Activated effector memory CD4-positive, alpha-beta T cell treated with Interleukin-2 at 50 U/mL for 16 hours (primary cell): ENCODE measurements at places on chromosomes 6 and 20.

GRCh38 chr20:60586269-60587050, 628.2 kb downstream of the CDH26 start:
- DNase-seq, result no peak

DNA sequence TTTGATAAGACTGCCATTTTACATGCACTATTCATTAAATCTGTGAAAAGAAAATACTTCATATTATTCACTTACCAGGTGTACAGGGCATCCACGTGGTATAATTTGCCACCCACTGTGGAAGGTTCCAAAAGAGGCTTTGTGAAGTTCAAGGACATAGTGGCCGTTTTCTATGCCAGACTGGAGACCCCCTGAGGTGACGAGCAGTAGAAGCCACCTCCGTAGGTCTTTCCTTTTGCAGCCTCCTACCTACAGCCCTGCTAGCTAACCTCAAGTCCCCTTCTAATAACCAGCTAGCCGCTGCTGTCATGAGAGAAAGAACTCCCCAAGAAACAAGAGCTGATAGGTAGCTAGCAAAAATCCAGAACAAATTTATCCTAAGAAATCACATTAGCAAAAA, 110.5 kb downstream of the ARHGAP18 start:
- no peak for DNase-seq

- DNase-seq, result no peak
Measured at GRCh38 chr6:42113936-42114636, 28.3 kb downstream of the C6orf132 start.

DNA sequence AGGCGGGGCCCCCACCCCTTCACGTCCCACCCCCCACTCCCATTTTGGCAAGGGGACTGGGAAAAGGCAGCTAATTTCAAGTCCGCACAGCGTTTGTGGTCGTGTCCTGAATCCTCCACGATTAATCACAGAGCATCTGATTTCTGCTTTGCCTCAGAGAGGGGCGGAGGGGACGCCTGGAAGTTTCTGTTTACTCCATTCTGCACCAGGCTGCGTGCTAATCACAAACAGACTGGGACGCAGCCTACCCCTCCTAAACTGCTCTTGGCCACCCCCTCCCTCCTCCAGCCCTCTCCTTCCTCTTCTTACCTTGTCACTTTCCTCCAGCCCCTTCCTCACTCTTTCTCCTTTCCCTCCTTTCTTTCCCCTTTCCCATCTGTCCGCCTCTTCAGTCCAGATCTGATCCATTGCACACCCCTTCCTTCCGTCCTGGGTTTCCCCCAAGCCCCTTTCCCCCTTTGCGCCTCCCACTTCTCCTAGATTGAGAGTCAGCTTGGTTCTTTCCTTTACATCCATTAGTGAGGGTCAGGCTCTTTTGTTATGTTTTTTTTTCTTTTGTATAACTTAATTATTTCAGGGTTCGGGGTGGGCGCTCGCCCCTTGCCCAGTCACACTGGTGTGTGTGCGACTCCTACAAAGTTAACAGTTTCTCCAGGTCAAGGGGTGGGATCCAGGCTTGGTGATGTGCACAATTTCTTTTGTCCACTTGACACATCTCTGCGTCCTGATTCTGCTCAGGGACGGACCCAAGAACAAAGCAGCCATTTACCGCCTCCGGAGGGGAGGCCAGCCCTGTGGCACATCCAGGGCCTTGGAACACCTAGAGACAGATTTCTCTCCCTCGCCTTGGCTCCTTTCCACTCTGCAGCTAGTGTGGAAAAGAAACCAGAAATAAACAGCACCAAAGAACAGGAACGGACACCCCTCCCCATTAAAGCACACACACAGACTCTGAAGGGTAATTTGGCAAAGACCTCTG, 520 bp upstream of the RIPOR3 start:
- no peak for DNase-seq

DNA sequence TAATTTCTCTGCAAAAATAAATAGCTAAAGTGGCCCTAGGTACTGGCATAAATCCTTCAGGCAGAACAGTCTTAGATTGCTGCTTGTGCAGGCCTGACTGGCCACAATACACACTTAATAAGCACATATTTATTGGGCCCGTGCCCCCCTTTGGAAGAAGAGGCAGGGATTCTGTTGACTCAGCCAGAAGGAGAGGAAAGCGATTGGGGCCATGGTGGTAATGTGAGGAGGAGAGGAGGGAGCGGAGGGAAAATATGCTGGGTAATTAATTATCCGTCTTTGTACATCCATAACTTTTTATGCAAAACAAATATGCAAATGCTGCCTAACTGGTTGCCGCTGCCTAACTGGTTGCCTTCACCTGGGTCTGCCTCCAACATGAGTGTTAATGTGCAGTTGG, 36.2 kb downstream of the CD40 start:
- DNase-seq, result no peak

- DNase-seq, result no peak
Measured at GRCh38 chr20:61340157-61340556, 88.1 kb downstream of the CDH4 start.

- no peak for DNase-seq
Measured at GRCh38 chr6:10460096-10460495, 45.2 kb upstream of the TFAP2A start.

DNA sequence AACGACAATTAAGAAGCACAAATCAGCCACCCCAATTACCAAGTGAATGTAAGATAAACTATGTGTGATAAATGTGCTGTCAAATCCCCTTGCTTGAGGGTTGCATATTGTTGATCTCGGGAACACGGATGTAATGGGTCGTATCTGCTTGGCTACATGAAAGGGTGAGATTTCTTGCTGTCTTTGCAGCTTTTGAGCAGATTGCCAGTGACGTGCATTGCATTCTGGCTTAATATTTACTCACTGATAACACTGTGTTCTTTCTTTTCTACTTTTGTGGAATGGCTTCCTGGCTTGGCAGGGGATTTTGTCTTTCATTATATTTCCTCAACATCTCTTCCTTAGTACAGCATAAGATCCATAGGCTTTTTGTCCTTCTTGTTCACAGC, 10.5 kb upstream of the FAM210B start:
- DNase-seq, result no peak

GRCh38 chr6:163415620-163416556, 1.4 kb downstream of the QKI start:
- DNase-seq, result peak; percentile 22

- DNase-seq, result no peak
Measured at GRCh38 chr6:23647045-23647444, 479.0 kb upstream of the NRSN1 start.

DNA sequence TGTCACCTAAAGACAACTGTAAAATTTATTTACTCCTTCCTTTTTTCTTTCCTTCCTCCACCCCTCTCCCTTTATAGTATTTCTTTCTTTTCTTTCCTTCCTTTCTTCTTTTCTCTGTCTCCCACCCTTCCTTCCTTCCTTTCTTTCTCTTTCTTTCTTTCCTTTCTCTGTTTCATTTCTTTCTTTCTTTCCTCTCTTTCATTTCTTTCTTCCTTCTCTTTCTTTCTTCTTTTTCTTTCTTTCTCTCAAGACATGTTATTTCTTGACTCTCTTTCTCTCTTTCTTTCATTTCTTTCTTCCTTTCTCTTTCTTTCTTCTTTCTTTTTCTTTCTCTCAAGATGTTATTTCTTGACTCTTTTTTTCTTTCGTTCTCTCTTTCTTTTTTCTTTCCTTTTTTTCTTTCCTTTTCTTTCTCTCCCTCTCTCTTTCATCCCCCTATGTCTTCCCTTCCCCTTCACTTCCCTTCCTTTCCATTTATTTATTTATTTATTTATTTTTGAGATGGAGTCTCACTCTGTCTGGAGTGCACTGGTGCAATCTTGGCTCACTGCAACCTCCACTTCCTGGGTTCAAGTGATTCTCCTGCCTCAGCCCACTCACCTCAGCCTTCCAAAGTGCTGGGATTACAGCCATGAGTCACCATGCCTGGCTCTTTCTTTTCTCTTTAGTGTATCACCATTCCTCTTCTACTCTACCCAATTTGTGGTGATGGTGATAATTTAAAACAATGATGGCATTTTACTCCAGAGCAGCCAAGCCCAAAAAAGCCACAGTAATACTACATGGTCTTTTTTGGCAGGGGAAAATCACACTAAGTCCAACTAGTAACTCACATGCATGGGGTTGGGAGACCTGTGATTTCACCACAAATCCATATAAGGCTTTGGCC, 188.2 kb downstream of the ADGRG6 start:
- no peak for DNase-seq

GRCh38 chr6:90284236-90285041, 12.2 kb downstream of the BACH2 start:
- DNase-seq, result no peak

GRCh38 chr6:109454496-109455436, 806 bp downstream of the MICAL1 start:
- peak; percentile 64 for DNase-seq
